CD4-positive, alpha-beta T cell treated with Interleukin-15 for 1 hour (primary cell): ENCODE measurements at places on chromosomes 12 and 14.

GRCh38 chr12:108332791-108333382 is 6.2 kb downstream of the CMKLR1 start:
- peak; percentile 77 for DNase-seq

DNA sequence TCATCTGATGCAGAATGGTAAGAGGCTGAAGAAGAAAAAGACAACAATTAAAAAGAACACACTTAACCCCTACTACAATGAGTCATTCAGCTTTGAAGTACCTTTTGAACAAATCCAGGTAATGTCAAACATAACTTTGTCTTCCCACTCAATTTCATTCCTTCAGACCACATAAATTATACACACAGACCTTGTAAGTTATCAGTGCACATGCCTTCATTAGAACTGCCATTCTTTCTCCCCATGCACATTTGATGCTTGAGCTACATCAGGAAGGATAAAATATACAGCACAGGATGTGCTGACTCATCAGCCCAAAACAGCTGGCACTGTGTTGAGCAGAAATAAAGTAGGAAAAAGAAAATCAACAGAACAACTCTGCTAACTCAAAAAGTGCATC is 246.7 kb downstream of the PAWR start:
- DNase-seq: no peak

GRCh38 chr14:104800771-104801519 is at the start of gene ZBTB42:
ZBTB42 (plus strand) TSS chr14:104801101; CDS start chr14:104801198, 97 bp downstream.
- peak; percentile 70 for DNase-seq

- DNase-seq: no peak
Measured at GRCh38 chr14:45492876-45493275, 239.9 kb upstream of the MIS18BP1 start.

GRCh38 chr12:11825278-11825677 is 175.8 kb downstream of the ETV6 start:
- DNase-seq: no peak

GRCh38 chr14:35696575-35696974 is 112.5 kb downstream of the RALGAPA1 start:
- DNase-seq: no peak

- no peak for DNase-seq
Measured at GRCh38 chr14:23047034-23047634, 5.1 kb downstream of the PSMB11 start.

DNA sequence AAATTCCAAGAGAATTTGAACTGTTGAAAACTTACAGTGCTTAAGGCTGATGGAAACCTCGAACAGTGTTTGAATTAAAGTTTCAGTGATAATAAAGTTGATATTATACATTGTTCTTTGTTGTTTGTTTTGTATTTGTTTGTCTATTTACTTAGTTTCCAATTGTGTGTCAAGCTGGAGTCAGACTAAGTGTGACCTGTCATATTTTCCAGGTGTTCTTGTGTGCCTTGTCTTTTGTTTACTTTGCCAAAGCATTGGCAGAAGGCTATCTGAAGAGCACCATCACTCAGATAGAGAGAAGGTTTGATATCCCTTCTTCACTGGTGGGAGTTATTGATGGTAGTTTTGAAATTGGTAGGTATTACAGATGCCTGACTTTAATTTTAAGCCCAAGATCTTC is 6.0 kb downstream of the SLCO1C1 start:
- no peak for DNase-seq

DNA sequence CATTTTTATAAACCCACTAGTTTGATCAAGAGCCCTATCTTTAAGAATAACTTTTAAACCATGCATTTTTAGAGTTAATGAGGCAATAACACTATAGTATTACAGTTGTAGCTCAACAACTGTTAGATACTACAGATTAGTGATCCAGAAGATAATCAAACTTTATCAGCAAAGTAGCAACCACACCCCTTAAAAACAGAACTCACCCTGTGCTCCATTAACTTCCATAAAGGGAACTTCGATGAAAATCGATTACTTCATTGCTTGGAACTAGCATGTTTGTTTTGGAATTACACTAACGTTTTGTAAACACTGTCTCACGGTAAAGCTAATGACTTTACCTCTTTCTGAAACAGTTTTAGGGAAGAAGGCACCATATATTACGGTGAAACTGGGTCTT is 1.4 kb downstream of the SGPP1 start:
- DNase-seq: no peak

DNA sequence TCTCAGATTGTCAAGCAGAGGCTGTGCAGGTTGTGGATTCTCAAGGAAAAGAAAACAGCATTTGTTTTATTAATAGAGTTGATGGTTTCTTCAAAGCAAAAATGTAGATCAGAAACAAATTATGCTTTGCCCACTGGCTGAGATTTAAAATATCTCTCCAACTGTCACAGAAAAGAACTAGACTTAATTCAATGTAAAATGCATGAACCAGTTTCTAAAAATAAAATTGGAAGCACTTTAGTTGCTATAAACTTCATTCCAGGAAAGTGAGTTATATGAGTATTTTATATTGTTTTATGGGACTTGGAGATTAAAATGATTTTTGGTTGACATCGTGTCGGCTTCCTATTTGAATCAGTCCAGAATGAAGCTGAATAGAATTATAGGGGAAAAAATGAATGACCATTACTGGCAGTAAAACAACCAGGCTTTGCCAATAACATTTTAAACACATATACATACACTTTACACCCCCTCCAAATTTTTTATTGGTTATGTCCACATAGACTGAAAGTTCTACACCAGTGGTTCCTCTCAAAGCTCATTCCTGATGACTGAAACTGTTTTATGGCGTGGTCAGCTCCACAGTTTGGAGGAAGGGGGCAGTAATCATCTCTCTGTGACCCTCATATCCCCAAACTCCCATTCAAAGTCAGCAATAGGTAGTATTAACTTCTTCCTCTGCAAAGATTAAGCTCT is 55.5 kb upstream of the DAAM1 start:
- no peak for DNase-seq

GRCh38 chr12:108326254-108326750 is 12.8 kb downstream of the CMKLR1 start:
- DNase-seq: no peak

GRCh38 chr12:131716282-131716681 is 5.4 kb downstream of the SFSWAP start:
- no peak for DNase-seq

DNA sequence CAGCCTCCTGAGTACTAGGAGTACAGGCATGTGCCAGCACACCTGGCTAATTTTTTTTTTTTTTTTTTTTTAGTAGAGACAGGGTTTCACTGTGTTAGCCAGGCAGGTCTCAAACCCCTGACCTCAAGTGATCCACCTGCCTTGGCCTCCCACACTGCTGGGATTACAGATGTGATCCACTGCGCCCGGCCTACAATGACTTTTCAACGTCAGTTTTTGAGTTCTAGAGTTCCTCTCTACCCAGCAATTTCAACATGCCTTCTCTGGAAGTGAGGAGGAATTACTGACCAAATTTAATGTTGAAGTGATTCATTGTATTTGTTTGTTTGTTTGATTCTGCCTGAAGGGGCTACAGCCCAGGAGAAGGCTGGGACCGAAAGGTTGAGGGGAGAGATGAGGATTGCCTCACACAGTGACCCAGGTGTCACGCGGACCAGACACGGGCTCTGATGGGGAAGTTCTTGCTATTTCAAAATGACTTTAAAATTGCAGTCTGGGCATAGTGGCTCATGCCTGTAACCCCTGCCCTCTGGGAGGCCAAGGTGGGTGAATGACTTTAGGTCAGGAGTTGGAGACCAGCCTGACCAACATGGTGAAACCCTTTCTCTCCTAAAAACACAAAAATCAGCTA is 8.6 kb upstream of the DENR start:
- peak; percentile 62 for DNase-seq

- no peak for DNase-seq
Measured at GRCh38 chr12:31007153-31007495, 66.5 kb upstream of the DDX11 start.

DNA sequence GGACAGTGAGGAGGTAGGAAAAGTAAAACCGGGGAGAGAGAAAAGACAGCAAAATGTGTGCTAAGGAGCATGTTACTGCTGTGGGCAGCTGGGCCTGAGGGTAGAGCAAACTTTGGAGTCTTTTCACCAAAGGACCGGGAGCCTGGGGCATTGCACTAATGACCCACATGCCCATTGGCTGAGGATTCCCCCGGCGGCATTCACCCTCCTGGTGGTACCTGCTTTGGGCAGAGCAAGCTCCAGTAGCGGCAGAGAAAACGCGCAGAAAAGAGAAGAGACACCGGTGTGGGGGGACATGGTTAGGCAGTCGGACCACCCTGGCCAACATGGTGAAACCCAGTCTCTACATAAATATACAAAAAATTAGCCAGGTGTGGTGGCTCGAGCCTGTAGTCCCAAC is 83.4 kb upstream of the ESRRB start:
- DNase-seq: no peak

- no peak for DNase-seq
Measured at GRCh38 chr14:31934767-31935266, 142.3 kb upstream of the ARHGAP5 start.

DNA sequence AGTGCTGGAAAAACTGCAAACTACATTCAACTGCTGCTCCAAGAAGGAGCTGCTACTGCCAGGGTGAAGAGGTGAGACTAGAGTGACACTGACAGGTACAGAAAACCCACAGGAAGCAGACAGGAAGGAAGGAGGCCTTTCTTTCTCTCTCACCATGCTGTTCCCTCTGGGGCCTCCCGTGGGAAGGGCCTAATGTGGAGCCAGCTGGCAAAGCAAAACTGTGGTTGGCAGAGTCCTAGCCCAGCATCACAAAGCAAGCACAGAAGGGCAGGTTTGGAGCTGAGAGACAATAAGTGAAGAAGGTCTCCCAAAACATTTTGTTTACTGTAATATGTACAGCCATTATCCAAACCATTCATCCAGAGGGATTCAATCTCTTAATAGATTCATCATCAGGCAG is 122.5 kb upstream of the MAX start:
- DNase-seq: no peak

DNA sequence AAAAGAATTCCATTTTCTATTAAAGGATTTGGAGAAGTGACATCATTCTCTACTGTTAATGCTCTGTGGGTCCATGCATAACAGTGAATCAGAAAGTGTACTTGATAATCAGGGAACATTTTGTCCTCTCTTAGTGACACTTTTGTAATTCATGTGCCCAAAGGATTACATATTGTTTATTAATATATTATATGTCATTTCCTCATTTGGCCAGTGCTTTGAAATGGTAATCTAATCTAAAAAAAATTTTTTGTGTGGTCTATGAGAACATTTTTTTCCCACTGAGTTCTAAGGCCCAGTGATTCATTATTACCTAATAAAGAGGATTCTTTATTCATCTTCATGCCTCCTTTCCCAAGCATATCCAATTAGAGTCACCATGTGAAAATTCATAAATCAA is 79.7 kb upstream of the MYF6 start:
- no peak for DNase-seq

GRCh38 chr12:25769082-25769945 is 189.2 kb upstream of the RASSF8 start:
- DNase-seq: no peak

- peak; percentile 84 for DNase-seq
Measured at GRCh38 chr12:110661337-110661972, 27.5 kb downstream of the HVCN1 start.

DNA sequence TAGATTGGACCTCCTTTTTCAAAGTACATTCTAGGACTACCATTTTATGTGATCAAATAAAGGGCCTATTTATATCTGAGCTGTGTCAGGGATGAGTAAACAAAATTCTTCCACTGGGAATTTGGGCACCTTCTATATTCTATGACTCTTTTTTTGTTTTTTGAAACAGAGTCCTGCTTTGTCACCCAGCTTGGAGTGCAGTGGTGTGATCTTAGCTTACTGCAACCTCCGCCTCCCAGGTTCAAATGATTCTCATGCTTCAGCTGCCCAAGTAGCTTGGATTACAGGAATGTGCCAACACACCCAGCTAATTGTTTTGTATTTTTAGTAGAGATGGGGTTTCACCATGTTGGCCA is 64.8 kb downstream of the DRAM1 start:
- DNase-seq: no peak

- DNase-seq: no peak
Measured at GRCh38 chr14:56115976-56116893, 2.0 kb upstream of the PELI2 start.

DNA sequence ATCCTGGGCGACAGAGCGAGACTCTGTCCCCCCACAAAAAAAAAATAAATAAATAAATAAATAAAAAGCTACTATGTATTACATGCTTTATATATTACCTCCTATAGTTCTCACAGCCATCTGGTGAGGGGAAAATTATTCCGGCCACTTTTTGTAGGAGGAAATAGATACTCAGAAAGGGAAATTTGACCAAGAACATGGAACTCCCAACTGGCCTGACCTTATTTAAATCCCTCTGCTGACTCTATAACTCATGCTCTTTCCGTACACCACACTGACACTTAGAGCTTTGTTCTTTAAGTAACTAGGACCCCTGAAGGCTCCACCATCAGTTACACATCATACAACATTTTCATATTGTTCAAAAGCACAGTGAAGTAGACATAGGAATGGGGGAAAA is 2.2 kb upstream of the MMP19 start:
- DNase-seq: no peak

DNA sequence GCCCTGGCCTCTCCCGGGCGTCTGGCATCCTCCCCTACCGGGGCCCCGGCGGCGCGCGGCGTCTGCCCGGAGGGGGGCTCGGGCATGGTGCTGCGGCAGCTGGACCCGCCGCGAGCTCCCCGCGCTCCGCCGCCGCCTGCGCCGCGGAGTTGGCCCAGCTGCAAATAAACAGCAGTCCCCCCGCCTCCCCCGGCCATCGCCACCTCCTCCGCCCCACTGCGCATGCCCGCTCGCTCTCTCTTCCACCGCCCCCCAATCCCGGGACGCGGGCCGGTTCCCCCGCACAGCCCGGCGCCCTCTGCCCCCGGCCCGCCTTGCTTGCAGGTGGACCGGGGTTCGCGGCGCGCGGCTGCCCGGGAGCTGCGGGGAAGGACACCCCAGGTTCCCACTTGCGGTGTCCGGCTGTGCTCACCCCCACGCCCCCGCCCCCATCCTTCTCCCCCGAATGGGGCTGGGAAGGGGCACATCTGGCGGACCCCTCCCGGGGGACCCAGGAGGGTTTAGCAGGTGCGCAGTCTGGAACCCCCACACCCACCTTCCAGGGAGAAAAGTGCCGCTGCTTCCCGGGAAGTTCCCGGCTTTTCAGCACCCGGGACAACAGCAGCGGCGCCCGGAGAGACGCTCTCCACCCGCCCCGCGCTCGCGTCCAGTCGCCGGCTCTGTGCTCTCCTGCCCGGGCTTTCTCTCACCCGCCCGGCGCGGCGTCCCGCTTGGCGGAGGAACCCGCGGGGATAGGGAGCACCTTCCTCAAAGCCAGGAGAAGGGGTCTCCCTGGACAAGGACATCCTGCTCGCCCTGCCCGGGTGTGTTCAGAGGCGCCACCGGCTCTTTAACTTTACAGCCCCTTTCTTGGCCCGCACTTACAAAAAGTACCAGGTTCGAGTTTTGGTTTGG is at the start of gene TMTC1:
Gene TMTC1, minus strand, starts transcription at position 170 of the 894 bp plus-strand sequence. CDS start 191 bp downstream, outside the sequence.
- DNase-seq: no peak

GRCh38 chr12:78229591-78230101 is 399.0 kb downstream of the NAV3 start:
- DNase-seq: no peak

- DNase-seq: no peak
Measured at GRCh38 chr12:104702565-104703139, 245.9 kb downstream of the CHST11 start.

- no peak for DNase-seq
Measured at GRCh38 chr14:72961579-72962335, 35.5 kb downstream of the DCAF4 start.
